NCI-H1930 (cell line): ENCODE measurements at places on chromosomes 2 and 18.
A peak's percentile ranks its signal among the peaks of the same experiment; 100 is the strongest.

DNA sequence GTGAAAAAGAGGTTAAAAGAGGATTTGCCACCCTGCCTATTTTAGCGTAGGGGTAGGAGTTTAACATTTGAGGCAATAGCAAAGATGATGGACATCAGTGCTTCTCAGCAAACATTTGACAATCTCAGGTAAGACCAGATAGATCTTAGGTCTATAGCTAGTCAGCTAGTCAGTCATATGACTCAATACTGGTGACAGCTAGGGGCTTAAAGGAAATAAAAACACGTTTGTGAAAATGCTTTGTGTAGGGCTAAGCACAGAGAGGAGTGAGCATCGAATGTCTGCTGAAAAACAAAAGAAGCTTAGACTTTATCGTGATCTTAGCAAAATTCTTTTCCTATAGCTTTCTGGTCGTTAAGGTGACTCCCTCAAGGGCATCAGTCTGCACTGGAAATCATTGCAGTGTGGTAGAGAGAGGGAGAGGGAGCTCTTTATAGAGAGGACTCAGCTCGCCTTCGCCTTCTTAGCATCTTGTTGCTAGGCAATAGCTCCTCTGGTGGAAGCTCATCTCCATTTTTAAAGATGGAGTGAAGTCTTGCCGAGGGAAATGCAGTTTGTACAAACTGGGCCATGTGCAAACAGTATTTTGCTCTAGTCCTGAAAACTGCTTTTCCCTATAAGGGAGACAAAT lies 62.8 kb upstream of the SLC38A11 start:
- DNase-seq: no peak

DNA sequence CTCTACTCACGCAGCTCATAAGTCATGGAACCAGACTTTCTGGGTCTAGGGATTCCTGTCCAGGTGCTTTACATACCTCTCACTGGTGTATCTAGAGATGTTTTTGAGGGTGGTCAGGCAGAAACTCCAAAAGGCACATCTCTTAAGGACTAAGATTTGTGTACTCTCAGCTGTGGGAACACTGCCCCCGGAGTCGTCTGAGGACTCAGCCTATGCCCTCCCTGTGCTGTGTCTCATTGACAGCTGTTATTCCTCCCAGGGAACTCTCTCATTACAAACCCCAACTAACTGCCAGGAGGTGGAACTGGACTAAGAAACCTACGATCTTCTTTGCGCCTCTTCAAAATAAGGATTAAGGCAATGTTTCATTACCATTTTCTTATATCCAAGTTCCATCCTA lies 293.9 kb upstream of the DLGAP1 start:
- no peak for DNase-seq

DNA sequence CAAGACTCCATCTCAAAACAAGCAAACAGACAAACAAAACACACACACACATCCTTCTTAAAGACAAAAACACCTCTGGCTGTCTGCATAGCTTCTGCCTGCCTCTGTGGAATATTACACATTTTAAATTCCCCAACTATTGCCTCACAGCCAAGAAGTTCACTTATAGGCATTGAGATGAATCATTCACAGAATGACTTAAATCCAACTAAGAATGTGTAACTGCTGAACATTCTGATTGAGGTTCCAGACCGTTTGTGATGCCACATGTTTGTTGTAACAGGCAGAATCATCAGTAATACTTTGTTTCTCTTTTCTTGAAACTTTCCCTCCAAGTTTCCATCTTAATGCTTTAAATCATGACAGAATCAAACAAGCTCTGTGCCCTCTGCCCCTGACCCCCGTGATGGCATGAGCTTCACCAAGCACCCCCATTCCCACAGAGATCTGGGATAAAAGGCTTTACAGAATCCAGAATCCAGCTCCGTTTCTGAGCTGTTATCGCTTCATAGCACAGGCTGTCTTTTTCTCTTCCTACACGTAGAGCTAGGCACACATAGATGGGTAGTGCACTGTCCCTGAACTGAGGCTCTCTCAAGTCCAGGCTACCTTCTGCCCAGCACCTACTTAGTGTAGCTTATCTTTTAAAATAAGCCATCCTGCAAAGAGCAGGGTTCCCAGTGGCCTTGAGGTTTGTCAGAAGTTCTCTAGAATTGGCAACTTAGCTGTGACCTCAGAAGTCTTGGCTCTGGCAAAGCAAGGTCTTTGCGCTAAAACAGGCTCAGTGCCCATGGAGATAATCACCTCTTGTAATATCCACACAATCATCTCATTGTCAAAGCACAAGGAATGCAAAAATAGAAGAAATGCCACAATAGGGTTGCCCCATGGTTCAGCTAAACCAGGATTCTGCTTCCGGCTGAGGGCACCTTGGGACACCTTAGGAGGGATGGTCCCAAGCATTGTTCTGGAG lies 32.9 kb downstream of the EPAS1 start:
- no peak for DNase-seq

GRCh38 chr2:263022-263738 lies 652 bp downstream of the SH3YL1 start:
- no peak for DNase-seq

DNA sequence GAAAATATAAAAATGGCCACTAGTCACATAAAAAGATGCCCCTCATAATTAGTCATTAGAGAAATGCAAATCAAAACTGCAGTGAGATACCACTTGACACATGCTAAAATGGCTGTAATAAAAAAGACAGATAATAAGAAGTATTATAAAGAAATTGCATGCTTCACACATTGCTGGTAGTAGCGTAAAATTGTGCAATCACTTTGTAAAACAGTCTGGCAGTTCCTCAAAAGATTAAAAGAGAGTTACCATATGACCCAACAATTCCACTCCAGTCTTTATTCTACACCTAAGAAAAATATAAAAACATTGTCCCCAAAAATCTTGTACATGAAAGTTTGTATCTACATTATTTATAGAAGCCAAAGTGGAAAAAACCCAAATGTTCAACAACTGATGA lies 170.6 kb upstream of the FIGN start:
- DNase-seq: no peak

DNA sequence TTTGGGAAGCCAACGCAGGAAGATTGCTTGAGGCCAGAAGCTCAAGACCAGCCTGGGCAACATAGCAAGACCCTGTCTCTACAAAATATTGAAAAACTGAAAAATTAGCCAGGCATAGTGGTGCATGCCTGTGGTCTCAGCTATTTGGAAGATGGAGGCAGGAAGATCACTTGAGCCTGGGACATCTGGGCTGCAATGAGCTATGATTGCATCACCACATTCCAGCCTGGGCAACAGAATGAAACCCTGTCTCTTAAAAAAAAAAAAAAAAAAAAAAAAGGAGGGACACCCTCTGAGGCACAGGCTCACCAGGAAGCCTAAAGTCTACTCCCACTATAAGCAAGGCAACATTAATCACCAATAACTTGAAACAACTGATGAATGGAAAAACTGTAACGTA lies 151.1 kb downstream of the CCDC148 start:
- DNase-seq: no peak

DNA sequence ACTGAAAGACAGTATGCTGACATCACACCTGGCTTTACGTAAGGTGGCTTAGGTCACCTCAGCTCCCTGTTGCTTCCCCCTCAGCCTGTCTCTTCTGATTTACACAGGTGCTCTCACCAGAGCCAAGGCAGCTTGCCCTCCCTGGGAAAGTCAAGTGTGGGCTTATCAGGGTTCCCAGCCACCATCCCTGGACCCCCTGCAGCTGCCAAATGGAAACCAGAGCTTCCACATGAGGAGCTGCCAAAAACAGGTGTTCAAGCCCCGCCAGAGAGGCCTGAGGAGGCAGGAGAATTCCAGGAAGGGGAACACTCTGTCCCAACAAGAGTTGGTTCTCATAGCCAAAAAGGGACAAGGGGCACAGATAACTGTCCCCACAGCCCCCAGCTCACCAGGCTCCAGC lies 266.7 kb downstream of the ATAD2B start:
- DNase-seq: no peak

DNA sequence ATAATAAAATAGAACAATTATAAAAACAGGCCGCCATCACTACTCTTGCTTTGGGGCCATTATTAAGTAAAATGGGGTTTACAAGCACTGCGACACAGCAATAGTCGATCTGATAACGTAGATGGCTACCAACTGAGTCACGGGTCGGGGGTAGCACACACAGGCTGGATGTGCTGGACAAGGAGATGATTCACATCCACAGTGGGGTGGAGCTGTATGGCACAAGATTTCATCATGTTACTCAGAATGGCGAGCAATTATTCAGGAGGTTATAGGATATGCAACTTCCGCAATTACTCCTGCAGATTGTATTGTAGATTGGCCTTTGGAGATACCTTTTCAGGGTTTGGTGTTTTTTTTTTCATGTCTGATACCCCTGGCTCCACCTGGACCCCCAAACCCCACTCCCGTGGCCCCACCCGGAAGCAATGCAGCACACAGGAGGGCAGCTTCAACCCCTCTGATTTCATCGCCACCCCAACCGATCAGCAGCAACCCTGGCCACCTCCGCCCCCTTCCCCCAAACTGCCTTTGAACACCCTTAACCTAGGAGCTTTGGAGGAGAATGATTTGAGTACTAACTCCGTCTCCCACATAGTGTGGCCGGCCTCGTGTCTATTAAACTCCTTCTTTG lies 21.4 kb upstream of the MLPH start:
- no peak for DNase-seq

GRCh38 chr2:12205086-12205485 lies 458.7 kb downstream of the LPIN1 start:
- DNase-seq: no peak

GRCh38 chr2:158745067-158745865 lies 49.9 kb upstream of the DAPL1 start:
- DNase-seq: peak; percentile 31

GRCh38 chr18:73476031-73476430 lies 608.2 kb upstream of the NETO1 start:
- DNase-seq: no peak

DNA sequence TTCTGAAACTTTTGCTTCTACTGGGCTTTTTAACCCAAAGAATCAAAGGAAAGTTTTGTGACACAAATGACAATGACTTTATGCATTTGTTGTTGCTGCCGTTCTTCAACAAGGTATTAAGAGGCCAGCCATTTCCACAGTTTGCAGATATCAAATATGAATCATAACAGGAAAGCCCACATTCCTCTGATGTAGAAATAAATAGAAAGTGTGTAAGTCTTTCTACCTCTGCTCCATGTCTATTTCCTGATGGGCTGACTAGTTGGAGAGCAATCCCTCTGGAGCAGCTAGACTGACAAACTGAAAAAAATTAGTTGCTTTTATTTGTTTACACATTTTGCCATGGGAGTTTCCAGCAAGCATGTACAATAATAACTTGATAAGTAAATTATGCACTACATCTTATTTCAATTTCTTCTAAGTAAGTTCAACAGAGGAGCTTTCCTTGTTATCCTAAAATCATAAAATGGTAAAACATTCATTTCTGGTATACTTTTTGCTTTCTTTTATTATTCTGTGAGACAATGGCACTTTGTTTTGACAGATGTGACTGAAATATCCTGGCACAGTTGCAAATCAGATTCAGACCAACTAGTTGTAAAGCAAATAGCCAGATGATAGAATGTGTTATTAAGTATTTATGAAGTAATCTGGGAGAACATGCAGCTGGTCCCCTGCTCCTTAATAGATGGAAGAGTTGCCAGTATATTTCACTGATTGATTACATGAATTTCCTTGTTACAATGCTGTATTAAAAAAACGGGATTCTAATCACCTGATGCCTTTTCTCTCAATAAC lies 266.7 kb downstream of the METTL4 start:
- DNase-seq: no peak

- DNase-seq: no peak
Measured at GRCh38 chr2:235215248-235215647, 263.4 kb downstream of the SH3BP4 start.

DNA sequence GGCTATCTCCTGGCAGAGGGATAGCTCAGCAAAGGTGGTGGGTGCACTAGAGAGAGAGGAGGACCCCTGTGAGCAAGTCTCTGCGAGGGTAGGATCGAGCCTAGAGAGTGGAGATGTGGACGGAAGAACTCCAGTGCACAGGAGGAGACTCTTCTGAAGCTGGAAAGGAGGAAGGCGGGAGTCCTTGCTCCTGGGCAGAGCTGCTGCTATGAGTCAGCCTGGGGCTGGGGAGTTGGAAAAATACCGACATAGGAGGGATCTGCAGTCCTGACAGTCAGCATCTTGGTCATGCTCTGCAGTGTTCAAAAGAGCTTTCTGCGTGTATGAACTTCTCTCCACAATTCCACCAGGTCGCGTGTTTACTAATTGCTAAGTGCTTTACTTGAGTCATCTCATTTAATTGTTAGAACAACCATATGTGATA lies 233.8 kb downstream of the LDLRAD4 start:
- no peak for DNase-seq

DNA sequence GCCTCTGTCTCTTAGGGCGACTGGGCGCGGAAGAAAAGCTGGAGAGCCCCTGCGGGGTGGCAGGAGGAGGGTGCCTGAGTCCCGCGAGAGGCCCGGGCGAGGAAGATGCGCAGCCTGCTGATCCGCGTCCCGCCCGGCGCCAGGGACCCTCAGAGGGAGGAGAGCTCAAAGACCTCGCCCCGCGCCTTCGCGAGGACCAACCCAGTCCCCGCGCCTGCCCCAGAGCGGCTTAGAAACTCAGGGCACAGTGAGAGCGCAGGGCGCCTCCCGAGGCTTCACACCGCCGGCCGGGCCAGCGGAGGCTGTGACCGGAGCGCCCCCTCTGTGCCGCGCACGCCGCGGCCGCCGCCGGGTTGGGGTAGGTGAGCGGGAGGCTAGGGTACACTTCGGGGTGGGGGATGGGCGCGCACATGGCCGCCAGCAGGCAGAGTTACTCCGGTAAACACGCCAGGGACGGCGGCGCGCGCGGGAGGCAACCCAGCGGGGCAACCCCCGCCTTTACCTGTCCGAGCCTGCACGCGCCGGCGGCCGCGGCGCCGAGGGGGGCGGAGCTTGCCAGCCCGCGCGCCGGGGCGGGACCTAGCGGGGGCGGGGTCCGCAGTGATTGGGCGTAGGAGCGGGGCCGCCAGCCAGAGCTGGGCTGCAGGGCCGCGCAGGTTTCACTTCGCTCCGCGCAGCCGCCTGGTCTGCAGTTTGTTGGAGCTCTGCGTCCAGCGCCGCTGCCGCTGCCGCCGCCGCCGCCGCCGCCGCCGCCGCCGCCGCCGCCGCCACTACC lies at the start of gene BCL2L11:
TSS of gene BCL2L11 (plus strand) at position 662 of the 775 bp plus-strand sequence. CDS start 2,832 bp downstream, outside the sequence.
- peak; percentile 90 for DNase-seq

GRCh38 chr2:166494140-166494624 lies at the start of gene SCN7A:
TSS of gene SCN7A (minus strand) at chr2:166494249. CDS start at chr2:166477696, 16,553 bp downstream.
- DNase-seq: no peak

DNA sequence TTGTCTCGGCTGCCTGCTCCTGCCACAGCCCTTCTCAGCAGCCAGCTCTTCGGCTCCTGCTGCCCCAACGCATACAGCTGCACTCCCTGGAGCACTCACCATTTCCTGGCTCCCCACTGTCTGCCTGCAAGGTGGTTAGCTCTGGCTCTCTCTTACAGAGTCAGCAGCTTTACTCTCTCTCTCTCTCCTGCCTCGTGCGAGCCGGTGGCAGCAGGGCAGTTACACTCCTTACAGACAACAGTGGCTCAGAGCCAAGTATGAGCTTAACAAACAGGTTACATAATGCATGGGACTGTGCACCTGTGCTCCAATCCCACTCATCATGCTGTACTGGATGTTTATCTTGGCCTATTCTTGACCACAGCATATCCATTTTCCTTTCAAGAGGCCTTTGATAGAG lies 47.4 kb upstream of the DNAJC10 start:
- DNase-seq: peak; percentile 27

GRCh38 chr2:204261846-204262245 lies 283.4 kb upstream of the PARD3B start:
- no peak for DNase-seq
